Activated CD4-positive, alpha-beta T cell treated with anti-CD3 and anti-CD28 coated beads, Interleukin-2, Interleukin-6, amounts not matched to agents 100 ng/mL and 50 ng/mL, durations not matched to agents 16 hours and 8 hours (primary cell): ENCODE measurements at places on chromosomes 2 and 18.

DNA sequence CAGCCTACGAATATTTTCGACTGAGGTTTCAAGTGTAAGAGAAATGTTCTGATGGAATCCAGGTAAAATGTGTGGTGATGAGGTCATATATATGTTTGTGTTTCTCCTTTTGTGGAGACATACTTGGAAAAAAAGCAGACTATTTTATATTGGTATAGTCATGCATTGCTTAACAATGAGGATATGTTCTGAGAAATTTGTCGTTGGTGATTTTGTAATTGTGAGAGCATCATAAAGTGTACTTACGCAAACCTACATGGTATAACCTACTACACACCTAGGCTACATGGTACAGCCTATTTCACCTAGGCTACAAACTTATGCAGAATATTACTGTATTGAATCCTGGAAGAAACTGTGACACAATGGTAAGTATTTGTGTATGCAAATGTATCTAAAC is 1849.9 kb upstream of the CELF4 start:
- no peak for DNase-seq

DNA sequence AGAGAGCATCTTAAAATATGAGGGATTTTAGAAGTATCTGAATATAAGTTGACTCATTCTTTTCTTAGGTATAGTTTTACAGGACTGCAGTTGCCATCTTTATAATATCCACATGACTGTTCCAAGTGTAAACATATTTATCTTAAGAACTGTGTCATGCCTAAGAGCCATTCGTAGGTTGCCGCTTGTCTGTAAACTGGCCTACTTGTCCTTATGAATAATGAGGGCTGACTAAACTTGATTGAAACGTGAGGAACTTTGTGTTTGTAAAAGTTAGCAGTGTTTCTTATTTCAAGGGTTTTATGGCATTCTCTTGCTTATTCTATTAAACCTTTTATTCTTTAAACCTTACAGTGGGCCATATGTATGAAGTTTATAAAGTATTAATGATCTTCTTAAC is 99.6 kb downstream of the MAP3K20 start:
- no peak for DNase-seq

GRCh38 chr2:24117902-24118301 is 5.2 kb downstream of the PFN4 start:
- DNase-seq: no peak

DNA sequence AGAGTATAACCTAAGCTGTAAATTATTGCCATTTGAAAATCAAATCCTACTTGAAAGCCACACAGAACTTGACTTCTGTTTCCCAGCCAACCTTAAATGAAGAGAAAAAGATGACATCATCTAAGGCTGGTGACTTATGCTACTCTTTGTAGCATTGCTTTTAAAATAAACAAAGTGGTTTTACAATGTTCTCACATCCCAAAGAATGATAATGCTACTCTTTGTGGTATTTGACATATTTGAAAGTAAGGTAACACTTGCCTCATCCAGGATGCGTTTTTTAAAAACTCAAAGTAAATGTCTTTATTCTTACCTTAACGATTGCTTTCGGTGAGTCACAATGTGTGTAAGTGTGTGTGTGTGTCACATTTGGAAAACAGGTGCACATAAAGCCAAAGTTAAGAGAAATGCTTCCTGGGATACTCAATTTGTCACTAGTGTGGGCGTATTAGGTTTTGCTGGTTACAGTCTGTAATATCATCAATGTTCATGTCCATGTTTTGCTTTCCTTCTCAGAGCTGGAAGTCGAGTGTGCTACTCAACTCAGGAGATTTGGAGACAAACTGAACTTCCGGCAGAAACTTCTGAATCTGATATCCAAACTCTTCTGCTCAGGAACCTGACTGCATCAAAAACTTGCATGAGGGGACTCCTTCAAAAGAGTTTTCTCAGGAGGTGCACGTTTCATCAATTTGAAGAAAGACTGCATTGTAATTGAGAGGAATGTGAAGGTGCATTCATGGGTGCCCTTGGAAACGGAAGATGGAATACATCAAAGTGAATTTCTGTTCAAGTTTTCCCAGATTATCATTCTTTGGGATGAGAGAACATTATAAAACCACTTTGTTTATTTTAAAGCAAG is 2.6 kb downstream of the PMAIP1 start:
- peak; percentile 70 for DNase-seq
